ENCODE measurements at places on chromosomes 5 and 9.

- no peak for DNase-seq
These were observed 47.0 kb downstream of the PLEKHG4B start for GRCh38 chr5:138936-139335.

DNA sequence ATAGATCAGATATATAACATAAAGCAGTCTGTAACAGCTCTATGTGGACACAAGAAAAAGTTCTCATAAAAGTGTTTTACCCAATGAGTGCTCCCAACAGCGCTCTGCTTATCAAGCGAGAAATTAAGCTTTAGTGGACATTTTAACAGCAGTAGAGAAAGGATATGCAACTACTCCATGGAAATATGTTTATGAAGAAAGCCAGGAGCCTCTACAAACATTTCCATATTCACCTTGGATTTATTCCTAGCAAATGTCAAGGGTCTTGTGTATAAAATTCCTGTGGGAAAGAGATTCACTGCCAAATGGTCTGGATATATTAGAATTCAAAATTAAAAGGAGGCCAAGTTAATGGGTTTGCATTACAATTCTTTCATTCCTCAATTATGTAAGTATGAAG lies 66.5 kb downstream of the DTWD2 start:
- DNase-seq, result no peak

DNA sequence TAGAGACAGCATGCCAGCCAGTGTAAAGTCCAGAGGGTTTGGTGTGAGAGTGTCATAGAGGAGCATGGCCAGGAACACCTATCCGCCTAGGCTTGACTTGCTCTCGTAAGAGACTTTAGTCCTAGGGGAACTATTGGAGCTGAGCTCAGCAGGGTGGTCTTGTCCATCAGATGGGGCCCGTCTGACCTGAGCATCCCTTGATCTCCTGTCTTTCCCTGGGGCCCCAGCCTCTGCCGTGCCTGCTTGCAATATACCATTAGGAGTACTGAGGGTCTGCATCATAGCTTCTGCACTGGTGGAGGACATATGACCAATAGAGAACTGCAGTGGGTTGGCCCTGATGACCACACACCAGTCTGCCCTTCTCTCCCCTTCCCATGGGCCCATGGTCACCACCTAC lies 251.0 kb downstream of the TUSC1 start:
- no peak for DNase-seq

DNA sequence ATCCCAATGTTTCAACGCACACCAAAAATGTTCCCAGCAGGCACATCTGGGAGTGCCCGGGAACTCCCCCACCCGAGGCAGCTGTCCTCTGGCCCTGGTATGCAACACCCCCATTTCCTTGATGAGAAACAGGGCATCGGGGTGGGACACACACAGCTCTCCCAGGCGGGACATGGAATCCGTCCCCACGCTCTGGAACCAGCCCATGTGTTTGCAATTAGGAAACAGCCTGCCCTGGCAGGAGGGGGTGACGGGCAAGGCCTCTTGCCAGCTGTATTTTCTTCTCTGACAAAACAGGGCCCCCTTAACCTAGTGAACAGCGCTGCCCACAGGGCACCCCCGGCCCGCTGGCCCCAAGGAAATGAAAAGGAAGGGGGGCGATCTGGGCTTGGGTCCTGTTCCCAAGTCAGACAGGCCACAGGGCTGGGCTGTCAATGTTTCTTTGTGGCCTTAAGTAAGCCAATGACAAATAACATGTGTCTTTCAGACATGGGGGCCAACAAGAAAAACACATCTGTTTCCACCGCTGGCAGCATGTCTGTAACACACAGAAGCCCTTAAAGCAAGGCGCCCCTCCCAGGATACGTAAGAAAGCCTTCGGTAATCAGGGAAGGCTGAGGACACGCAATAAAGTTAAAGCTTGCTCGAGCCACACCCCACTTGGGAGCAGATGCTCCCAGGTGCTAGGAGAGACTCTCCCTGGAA lies 125.3 kb downstream of the ROR2 start:
- DNase-seq, result no peak

DNA sequence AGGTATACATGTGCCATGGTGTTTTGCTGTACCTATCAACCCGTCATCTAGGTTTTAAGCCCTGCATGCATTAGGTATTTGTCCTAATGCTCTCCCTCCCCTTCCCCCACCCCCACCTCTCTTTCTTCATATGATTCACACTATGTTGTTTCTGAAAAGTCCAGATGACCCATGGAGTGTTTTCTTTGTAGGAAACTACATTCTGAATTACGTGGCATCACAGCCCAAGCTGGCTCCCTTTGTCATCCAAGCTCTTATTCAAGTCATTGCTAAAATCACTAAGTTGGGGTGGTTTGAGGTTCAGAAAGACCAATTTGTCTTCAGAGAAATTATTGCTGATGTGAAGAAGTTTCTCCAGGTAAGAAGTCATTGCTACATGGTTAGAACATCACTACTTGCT lies 30.4 kb downstream of the RANBP17 start:
- no peak for DNase-seq

DNA sequence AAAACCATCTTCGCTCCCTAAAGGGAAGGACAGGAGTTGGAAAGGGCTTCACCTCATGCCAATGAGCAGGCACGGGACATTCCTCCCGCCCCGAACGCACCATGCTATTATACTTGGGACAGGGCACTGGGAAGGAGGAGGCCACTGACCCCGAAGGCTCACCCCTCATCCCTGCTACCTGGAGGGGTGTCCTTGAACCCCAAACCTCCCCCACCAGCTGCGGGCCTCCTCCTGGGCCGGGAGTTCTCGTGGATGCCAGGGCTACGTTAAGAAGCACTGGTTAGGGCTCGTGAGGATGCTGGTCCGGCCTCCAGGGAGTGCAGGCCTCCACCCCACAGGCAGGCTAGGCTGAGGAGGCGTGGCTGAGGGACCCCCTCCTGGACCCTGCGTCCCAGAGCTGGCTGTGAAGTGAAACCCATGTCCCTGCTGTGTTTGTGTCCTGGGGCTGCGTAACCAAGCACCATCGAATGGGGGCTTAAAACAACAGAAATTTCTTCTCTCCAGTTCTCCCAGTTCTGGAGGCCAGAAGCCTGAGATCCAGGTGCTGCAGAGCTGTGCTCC lies 111.0 kb upstream of the SARDH start:
- no peak for DNase-seq

- no peak for DNase-seq
These were observed 5.3 kb downstream of the MFAP3 start for GRCh38 chr5:154044099-154044498.

DNA sequence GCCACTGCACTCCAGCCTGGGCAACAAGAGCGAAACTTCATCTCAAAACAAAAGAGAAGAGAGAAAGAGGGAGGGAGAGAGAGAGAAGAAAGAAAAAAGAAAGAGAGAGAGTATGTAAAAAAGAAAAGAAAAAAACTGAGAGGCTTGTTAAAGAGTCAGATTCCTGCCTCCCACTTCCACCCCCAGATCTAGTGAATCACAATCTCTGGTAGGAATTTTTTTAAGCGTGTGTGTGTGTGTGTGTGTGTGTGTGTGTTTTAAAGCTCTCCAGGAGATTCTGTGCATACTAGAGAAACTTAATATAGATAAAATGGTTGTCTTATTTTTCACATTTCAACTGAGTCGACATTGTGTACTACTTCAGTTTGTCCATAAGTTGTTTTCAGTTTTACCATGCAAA lies 32.0 kb downstream of the SAR1B start:
- DNase-seq, result no peak

Measured in stimulated activated CD4-positive, alpha-beta T cell treated with anti-CD3 and anti-CD28 coated beads, TNF-alpha, amount 100 ng/mL, for 1 hour (primary cell).